Mesendoderm (in vitro differentiated cells): ENCODE measurements at places on chromosomes 4 and X.
A peak's percentile ranks its signal among the peaks of the same experiment; 100 is the strongest.

GRCh38 chr4:140219567-140219966 lies 65.6 kb upstream of the MAML3 start:
- DNase-seq, result peak; percentile 72

GRCh38 chr4:98179951-98180350 lies 36.7 kb upstream of the STPG2 start:
- DNase-seq, result no peak

GRCh38 chr4:102430461-102430910 lies 70.7 kb upstream of the NFKB1 start:
- DNase-seq, result peak; percentile 40

DNA sequence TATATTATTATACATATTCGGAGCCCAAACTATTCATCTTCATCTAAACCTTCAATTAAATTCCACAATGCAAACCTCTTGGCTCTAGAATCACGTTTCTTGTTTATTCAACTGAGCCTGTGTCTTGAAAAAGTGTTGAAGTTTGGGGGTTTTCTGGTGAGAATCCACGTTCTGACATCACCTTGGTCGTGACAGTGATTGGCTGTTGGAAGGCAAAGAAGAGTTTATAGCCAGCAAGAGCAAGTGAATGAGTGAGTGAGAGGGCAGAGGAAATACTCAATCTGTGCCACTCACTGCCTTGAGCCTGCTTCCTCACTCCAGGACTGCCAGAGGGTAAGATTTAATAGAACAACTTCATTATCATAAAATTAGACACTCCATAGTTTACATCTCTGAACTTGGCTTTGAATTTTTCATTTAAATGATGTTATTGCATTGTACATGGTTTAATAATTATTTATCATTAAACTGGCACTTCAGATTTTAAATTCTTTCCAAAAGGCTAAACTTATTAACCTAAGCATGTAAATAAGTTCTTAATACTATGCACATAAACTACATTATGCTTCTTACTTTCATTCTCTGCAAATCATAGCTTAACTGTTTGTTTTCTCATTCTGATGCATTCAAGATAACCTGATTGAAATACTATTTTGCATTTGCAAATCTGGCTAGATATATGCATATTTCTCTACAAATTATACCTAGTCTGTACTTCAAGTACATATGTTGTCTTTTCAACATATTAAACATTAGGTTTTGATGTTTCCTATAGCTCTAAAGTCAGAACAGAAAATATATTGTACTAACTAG lies at the start of gene IBSP:
TSS of gene IBSP (plus strand) at position 254 of the 813 bp plus-strand sequence. CDS start 2,808 bp downstream, outside the sequence.
- DNase-seq, result no peak

GRCh38 chrX:119729408-119730201 lies 28.8 kb upstream of the SOWAHD start:
- peak; percentile 60 for DNase-seq

GRCh38 chr4:21849077-21849476 lies 99.5 kb downstream of the KCNIP4 start:
- DNase-seq, result no peak

- no peak for DNase-seq
Observed at GRCh38 chrX:625137-625691, 5.4 kb upstream of the SHOX start.
